ENCODE measurements at places on chromosomes 7 and 10.

DNA sequence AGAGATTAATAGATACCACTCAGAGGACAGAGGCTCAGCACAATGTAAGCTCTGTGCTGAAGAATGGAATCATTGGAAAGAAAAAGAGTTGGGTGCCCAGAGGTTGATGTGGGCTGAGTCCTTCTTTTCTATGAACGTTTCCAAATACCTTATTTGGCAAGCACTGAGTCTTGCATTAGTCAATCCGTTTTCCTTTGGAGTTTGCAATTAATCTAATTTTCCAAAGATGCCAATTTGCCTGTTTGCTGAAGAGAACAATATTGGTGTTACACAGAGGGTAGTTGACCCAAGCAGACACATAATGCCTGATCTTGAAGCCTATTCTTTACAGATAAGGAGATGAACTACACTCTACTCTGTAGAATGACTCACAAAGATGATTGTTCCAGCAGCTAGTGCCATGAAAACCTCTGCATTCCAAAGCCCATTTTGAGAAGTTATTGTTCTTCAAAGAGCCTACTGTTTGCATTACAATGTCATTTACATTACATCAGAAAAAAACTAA, 55.4 kb upstream of the MET start:
- DNase-seq: no peak

DNA sequence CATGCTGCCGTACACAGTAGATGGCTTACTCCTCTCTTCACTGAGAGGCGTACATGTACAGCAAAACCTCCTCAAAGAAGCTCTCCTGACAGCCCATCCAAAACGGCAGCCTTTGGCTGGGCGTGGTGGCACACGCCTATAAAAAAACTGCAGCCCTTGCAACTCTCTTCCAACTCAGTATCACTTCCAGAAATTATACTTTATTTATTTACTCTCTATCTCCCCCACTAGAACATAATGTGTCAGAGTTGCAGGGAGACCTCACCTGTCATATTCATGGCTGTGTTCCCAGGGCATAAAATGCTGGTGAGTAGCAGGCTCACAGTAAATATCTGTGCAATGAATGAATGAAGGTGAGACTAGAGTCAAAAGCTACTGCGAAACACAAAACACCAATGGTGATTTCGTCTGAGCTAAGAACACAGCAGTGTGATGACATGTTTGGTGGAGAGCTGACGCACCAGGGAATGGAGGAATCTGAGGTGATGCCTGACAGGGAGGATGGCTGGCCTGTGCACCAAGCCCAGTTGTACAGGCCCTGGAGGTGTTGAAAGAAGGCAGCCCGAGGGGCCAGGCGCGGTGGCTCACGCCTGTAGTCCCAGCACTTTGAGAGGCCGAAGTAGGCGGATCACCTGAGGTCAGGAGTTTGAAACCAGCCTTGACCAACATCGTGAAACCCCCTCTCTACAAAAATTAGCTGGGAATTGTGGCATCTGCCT, 55.3 kb downstream of the COBL start:
- no peak for DNase-seq

DNA sequence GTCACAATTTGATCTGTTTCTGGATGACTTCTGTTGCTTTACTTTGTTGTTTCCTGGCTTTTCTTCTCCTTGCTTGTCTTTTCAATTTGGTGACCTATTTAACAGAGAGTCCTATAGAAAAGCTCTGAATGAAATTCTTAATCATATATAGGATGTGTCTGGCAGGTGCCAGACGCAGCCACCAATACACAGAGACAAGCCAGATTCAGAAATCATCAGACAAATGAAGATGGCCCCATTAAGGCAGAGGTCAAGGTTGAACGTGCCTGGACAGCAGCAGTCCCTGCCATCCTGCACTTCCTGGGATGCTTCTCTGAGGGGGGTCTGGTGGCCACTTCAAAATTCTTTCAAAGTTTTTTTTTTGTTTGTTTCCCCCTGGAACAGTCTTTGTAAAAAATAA, 846.7 kb upstream of the COBL start:
- DNase-seq: no peak

DNA sequence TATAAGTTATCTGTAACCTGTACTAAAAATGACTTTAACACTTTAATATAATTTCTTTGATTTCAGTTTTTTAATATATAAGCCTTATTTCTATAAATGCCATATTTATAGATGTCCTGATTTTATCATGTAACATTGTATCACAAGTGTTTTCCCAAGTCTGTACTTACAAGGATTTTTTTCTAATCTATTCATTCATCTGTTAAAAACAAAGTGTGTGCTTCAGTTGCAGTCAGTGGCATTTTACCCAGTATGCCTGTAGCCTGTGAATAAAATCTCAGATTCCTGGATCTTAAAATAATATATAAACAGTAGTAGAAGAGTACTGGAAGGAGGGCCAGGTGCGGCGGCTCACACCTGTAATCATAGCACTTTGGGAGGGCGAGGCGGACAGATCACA, 17.4 kb downstream of the PRKRIP1 start:
- DNase-seq: no peak

DNA sequence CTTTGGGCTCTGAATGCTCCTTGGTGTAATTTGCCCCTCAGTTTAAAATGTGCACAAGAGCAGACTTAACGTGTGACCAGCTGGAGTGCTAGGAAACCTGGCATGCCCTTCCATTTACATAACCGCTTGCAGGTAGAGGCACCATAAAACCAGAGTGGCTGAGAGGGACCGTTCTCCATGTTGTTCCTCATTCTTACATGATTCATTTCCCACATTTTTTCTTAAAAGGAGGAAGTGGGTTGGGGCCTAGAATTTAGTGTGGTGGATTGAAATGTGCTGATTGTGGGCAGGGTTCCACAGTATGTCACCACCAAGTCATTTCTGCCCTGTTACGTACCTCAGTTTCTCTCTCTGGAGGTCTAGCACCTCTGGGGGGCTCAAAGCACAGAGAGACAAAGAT, 375.8 kb upstream of the VSTM2A start:
- peak; percentile 65 for DNase-seq

DNA sequence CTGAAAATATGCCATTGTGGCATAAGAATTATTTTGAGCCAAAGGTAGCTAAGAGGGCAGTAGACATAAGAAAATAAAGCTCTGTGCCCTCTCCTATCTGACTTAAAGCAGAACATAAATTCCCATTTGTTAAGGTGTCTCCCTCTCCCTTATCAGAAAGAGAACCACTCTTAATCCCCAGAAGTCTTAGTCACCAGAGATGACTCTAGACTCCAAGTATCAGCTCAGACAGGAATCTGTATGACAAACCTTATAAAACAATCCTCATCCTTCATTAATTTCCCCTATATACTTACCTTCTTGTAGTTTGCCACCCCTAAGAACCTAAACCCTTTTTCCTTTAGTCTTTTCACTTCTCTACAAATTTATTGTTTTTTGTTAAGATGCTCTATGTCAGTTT, 21.8 kb upstream of the PIP4K2A start:
- DNase-seq: peak; percentile 14

- no peak for DNase-seq
These were observed 110.3 kb upstream of the GATA3 start for GRCh38 chr10:7944215-7944480.

DNA sequence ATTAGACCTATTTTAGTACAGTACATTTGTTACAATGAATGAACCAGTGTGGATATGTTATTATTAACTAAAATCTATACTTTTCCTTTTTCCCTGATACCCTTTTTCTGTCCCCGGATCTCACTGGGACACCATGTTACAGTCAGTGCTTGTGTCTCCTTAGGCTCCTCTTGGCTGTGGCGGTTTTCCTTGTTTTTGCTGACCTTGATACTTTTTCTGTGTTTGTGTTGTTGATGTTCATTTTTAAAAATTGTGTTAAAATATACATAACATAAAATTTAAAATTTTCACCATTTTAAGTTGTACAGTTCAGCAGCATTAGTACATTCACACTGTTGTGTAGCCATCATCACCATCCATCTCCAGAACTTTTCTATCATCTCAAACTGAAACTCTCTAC, 54.2 kb upstream of the OSBPL3 start:
- no peak for DNase-seq

DNA sequence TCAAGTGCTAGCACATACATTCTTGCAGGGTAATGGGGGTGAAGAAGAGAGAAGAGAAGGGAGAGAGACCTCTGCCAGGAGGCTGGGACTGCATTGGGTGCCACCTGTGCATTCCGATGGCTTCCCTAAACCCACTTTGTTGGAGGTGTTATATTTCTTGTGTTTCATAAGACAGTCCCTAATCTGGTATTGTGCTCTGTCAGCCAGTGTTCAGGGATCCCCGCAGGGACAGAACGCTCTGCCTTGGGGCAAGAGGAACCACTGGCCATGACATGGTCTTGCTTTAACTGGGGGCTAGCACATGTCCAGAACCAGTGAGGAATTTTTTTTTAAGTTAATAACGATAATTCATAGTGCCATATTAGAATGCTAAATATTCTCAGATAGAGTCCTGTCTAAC, 365.2 kb upstream of the GALNT17 start:
- DNase-seq: no peak

- no peak for DNase-seq
These were observed 352.0 kb upstream of the AKR1E2 start for GRCh38 chr10:4473977-4474376.

GRCh38 chr10:124287071-124287685, 131.5 kb downstream of the OAT start:
- no peak for DNase-seq

DNA sequence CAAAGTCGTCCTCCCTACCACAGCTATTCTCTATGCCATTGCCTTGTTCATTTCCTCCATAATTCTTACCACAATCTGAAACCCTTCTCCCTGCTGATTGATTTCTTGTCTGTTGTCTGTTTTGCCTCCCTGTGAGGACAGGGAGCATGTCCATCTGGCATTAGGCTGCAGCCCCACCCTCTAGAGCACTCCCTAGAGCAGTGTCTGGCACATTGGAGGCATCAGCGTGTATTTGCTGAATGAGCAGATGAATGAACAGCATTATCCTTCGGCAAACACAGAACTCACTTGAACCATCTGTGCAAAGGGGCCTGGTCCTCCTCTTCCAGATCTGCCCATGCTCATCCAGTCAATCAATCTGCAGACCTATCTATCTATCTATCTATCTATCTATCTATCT, 5.1 kb upstream of the DMBT1 start:
- DNase-seq: no peak

DNA sequence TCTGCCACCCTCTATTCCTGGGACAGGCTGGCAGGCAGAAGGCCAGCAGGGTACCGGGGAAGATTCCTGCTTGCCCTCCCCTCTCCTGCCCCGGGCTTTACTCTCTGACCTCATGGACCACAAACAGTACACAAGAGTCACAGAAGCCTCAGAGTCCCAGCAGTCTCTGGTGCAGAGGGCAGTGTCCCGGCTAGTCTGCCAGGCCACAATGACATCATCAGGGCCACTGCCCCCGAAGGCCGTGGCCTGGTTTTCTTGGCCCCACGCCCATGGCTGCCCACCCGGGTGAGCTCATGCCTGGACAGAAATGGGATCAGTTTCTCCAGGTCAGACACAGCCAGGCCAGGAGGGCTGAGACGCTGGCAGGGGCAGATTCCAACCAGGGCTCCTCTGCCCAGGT, 91.9 kb downstream of the MYL10 start:
- peak; percentile 3 for DNase-seq

GRCh38 chr7:92835851-92836488, 403 bp downstream of the CDK6 start:
- DNase-seq: peak; percentile 47

DNA sequence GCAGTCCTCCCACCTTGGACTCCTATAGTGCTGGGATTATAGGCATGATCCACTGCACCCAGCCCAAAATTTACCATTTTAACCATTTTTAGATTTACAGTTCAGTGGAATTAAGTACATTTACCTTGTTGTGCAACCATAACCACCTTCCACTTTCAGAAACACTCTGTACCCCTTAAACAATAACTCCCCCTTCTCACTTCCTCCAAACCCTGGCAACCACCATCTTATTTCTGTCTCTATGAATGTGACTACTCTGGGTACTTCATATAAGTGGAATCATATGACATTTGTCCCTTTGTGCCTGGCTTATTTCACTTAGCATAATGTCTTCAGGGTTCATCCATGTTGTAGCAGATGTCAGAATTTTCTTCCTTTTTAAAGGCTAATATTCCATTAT, 33.6 kb downstream of the SUFU start:
- DNase-seq: peak; percentile 61

GRCh38 chr7:71300086-71300485, 168.1 kb downstream of the GALNT17 start:
- no peak for DNase-seq

- DNase-seq: no peak
These were observed 85.8 kb downstream of the CTNNA3 start for GRCh38 chr10:67609996-67610793.

GRCh38 chr7:82019551-82020475, 250.0 kb upstream of the HGF start:
- no peak for DNase-seq

DNA sequence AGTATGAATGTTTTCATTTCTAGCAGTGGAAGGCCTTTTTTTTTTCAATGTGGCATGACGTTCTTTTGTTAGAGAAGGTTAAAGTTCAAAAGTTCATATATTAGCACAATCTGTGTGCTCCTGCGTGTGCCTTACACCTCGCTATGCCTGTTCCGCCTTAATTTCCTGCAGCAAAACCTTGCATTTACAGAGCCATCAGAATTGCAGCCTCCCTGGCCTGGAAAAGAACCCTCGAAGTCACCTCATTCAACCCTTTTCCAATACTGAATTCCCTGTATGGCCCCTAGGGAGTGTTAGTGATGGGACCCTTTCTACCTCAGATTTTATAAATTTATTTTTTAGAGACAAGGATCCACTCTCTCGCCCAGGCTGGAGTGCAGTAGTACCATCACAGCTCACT, 103.5 kb upstream of the ZNF438 start:
- no peak for DNase-seq

- DNase-seq: no peak
These were observed 34.2 kb upstream of the TCERG1L start for GRCh38 chr10:131345691-131346090.

DNA sequence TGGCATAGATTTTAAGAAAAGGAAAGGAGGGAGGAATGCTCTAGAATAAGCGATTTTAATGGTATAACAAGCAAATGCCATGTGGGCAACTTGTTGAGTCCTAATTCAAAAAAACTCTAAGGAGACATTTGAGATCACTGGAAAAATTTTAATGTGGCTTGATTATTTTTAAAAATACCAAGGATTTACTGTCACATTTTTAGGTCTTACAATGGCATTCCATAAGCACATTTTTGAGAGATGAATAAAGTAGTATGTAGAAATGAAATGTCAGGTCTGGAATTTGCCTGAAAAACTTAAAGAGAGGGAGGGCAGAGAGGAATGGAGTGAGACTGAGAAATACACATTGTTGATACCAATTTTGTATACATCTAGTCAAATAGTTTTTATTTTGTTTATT, 20.3 kb downstream of the NCAPG2 start:
- DNase-seq: no peak

- DNase-seq: no peak
These were observed 37.6 kb downstream of the MAPK8 start for GRCh38 chr10:48343921-48344598.

- DNase-seq: peak; percentile 54
These were observed 120.0 kb downstream of the SRPK2 start for GRCh38 chr7:105268511-105269392.

DNA sequence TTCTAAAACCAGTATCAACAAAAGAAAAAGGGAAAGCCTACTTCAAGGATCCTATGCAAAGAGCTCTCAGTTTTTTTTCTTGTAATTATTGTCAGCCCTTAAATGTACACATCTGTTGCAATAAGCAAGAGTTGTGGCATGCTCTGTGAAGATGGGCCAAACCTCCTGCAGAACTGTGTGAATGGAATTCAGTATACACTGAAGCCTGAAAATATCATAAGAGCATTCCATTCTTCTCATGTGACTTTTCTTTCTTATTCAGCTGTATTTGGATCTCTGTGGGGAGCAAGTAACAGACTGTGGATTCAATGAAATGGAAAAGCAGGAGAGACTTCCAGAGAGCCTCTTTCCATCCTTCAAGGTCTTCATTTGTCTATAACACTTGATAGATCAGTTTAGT, 130.7 kb downstream of the SAMD9 start:
- no peak for DNase-seq

All from MV-4-11 (cell line).